ENCODE measurements at places on chromosomes 12 and 14.

- DNase-seq, result no peak
Measured at GRCh38 chr12:75792687-75793086, 238.9 kb downstream of the PHLDA1 start.

DNA sequence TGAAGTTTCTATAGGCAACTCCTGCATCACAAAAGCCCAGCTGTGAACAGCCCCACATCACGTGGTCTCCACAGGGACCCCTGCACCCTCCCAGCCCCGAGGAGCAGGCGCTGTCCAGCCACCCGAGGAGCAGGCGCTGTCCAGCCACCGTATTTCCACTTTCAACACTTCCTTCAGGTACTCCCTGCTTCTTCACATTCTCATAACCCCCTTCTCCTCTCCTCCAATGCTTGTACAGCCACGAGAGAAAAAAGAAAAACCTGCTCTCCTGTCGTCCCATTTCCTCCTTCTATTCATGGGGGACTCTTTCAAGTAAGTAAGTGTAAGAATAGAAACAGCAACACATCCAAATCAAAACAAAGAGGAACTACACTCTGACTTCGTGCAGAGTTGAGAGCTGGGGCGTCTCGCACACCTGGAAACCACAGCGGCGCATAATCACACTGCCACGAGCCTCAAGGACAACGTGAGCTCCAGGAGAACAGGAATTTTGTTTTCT lies 11.9 kb downstream of the CDC42BPB start:
- no peak for DNase-seq

GRCh38 chr12:27359578-27360340 lies 27.1 kb downstream of the BMAL2 start:
- no peak for DNase-seq

- DNase-seq, result no peak
Measured at GRCh38 chr12:1162081-1162760, 171.2 kb downstream of the ERC1 start.

Measured in stimulated activated CD8-positive, alpha-beta memory T cell treated with anti-CD3 and anti-CD28 coated beads, Interleukin-4, amount 100 ng/mL, for 1 hour (primary cell).